ENCODE measurements at places on chromosomes 16 and 17. TPM values are rescaled to one million over a fixed set of nuclear protein-coding genes. Genes with fewer than 3 reads are reported as not detected.

Gene SLC5A10
- not detected for total RNA-seq

Gene RECQL5
- 20.6 TPM for total RNA-seq

Gene MYL4
- not detected for total RNA-seq

Gene LGALS9
- total RNA-seq = under 0.01 TPM

Gene NAA60
- total RNA-seq = 16.8 TPM

Gene AGRP
- total RNA-seq = not detected

Gene CD2BP2
- total RNA-seq = 48.6 TPM

Gene TBC1D3
- 2.3 TPM for total RNA-seq

Gene CHST6
- 0.97 TPM for total RNA-seq

Gene BIRC5
- total RNA-seq = 17.9 TPM

Gene FSCN2
- total RNA-seq = 1.6 TPM

Gene RHBDL1
- not detected for total RNA-seq

Gene CCL8
- not detected for total RNA-seq

Gene CA5A
- not detected for total RNA-seq

Gene KRT36
- not detected for total RNA-seq

Gene TMEM106A
- total RNA-seq = 3.9 TPM

Gene KCNJ2
- 0.81 TPM for total RNA-seq

Gene VASN
- total RNA-seq = 123 TPM

Gene CORO6
- total RNA-seq = 5.1 TPM

Gene KSR1
- total RNA-seq = 16.6 TPM

Gene COL1A1
- total RNA-seq = 3,370 TPM

Gene CLEC19A
- total RNA-seq = not detected

Gene LHX1
- total RNA-seq = not detected

Gene KRTAP9-2
- not detected for total RNA-seq

Gene TP53TG3C
- total RNA-seq = not detected

Gene C16orf86
- total RNA-seq = 2.8 TPM

Gene CRYBA1
- not detected for total RNA-seq

Gene FBXO31
- total RNA-seq = 26.5 TPM

Gene OR2C1
- total RNA-seq = not detected

Gene TM4SF5
- total RNA-seq = not detected

Gene FOXC2
- 4.9 TPM for total RNA-seq

Gene LGALS9B
- not detected for total RNA-seq
